ENCODE measurements at places on chromosomes 5 and 9.

DNA sequence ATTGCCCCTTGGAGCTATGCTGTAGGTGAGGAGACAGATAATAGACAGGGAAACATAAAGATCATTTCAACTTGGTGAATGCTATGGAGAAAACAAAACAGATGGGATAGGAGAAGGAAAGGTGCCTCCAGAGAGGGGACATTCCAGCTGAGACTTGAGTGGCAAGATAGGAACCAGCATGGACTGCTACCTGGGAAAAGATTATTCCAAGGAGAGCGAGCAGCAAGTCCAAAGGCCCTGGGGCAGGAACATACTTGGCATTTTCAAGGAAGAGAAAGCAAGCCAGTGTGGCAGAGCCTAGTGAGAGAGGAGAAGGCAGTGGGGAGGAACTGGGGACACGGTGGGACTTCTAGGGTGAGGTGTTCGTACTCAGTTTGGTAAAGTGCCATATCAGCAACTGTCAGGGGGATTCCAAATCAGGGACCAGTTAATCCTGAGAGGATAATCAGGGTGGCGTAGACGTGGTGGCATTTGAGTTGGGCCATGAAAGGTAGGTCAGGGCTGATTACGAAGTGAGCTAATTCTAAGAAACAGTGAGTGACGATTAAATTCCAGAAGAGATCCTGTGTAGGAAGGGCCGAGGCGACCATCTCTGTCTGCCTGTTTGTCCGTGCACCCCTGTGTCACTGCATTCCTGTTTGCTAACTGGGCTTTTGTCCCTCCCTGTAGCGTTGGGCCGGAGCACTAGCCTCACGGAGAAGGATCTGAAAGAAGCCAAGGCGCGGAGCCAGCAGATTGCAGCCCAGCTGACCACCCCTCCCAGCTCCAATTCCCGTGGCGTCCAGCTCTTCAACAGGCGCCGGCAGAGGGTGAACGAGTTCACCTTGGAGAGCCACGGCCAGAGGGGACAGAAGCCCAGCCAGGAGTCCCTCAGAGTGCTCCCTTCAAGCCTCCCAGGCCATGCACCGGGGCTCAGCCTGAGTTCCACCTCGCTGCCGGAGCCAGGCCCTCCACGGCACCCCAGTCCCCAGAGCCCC is 7.1 kb downstream of the SYNPO start:
- DNase-seq = no peak

- DNase-seq = no peak
Measured at GRCh38 chr5:179397516-179397915, 52.3 kb upstream of the ADAMTS2 start.

DNA sequence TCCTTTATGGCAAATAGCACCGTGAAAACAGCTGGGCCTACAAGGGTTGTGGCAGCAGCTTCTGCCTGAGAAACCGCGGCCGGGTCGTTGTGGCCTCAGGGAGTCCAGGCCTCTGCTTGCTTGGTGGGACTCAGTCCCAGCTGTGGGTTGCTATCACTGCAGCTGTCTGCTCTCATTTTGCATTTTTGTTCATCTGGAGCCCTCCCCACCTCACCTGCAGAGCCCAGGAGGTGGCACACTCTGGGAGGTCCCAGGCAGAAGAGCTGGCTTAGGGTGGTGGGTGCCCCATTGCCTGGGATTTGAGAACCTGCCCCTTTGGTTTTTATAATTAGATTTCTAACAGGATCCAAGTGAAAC is 138.4 kb downstream of the GADD45G start:
- DNase-seq = no peak

- no peak for DNase-seq
Measured at GRCh38 chr5:115624994-115625393, 842 bp downstream of the TMED7 start.

DNA sequence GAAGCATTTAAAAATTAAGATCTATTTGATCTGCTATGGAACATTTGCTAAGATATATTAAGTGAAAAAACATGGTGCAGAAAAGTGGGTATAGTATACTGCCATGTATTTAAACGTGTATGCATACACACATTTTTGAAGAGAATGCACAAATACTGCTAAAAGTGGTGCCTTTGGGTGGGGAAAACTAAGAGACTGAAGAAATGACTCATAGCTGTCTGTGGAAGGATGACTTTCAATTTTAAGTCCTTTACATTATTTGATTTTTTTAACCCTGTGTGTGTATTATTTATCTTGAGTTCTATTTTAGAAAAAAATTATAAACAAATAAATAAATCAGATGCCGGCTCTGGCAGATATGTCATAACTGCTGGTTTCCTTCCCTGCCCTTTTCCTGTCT is 120.7 kb upstream of the SLIT3 start:
- no peak for DNase-seq

DNA sequence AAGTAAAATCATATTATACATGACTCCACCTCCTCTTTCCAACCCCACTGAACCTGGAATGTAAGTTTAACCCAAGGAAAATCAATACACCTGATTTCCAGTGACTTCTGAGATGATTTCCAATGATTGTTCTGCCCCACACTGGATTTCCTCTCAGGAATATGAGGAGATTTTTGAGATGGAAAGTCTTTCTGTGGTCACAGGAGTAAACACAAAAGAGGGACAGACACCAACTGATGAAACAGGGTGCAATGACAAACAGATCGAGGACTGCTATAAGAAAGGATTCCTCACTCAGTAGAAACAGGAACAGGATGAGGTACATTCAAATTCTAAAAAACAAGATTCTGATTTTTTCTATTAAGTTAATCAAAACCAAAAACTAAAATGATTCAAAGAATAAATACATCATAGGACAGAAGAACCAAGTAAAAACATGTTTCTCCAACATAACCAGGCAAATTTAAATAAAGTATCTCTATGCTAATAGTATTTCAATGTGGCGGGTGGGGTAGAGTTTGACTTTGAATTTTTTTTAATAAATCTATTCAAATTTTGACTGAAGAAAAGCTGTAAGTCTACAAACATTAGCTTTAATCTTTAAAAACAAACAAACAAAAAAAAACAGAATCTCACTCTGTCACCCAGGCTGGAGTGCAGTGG is 42.1 kb downstream of the DTWD2 start:
- no peak for DNase-seq

DNA sequence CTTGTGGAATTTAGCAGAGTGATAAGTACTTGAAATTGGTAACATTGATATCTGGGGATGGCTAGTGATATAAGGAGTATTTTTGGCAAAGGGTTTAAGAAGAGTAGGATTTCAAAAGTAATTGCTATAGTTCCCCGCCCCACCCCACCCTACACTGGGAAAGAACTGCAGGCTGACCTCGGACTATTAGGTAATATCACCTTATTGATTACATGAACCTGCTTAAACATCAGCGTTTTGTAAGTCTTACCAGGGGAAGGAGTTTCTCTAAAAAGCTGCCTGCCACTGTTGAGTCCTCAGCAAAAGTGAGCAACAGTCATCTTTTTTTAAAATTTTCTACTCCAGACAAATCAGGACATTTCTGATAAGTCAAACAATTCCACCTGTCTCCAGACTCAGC is 337.3 kb downstream of the DTWD2 start:
- no peak for DNase-seq

DNA sequence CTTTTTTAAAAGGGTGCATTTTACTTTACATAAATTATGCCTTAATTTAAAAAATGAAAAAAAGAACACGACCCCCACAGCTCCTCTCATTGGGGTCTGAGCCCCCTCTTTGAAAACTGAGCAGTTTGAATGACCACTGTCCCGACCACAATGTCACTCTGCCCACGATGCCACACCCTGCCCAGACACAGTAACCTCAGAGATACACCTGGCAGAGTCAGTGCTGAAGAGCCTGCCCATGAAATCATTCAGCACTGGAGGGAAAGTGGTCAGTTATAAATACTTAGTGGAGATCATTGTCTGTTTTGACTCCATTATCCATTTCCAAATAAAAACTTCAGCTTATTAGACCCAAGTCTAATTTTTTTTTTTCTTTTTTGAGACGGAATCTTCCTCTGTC is 49.3 kb downstream of the DNAJC21 start:
- no peak for DNase-seq

DNA sequence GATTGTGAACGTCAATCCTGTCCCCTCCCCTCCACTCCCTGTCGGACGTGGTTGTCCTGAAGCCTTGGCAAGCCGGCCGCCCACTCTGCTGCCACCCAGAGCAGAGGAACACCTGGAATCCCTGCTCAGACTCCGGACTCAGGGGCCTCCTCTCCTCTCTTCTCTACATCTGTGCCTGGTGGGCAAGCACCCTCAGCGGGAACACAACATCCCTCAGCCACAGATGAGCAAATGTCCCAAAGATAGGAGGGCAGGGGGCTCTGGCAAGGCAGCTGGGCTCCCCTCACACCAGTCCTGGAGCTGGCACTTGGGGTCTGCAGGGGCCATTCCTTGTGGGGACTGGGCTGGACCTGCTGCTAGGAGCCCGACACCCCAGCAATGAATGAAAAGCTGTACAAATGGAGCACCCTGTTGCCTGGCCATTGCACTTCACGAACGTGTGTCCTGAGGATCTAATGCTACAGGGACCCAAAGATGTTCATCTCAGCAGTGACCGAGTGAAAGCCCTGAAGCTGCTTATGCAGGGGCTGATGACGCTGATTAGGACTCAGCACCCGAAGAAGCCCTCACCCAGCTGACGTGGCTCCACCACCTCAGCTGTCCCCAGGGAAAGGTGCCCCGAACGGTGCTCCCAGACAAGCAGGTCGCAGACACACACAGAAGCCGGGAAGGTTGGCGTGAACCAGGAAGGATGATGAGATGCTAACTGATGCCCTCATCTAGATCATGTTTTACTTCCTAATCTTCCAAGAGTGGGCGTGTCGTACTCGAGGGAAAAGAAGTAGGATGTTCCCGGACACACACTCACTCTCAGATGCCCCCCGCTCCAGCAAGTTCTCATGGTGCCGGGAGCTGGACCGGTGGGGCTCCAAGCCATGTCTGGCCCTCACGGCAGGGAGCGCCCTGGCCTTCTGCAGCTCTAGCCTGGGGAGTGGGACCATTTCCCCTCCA is 177.0 kb upstream of the PPP1R26 start:
- no peak for DNase-seq

- DNase-seq = no peak
Measured at GRCh38 chr5:34551911-34552433, 104.2 kb upstream of the RAI14 start.

DNA sequence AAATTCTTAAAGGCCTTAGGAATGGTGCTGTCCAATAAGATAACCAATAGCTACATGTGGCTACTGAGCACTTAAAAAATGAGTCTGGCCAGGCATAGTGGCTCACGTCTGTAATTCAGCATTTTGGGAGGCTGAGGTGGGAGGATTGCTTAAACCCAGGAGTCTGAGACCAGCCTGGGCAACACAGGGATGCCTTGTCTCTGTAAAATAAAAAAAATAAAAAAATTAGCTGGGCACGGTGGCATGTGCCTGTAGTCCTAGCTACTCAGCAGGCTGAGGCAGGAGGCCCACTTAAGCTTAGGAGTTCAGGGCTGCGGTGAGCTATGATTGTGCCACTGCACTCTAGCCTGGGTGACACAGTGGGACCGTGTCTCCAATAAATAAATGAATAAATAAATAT is 1.3 kb upstream of the SLC22A5 start:
- no peak for DNase-seq

GRCh38 chr5:33457817-33458216 is 17.1 kb downstream of the TARS1 start:
- no peak for DNase-seq

GRCh38 chr5:43400082-43400481 is 12.1 kb downstream of the CCL28 start:
- no peak for DNase-seq

GRCh38 chr5:180154821-180155364 is 54.1 kb downstream of the RASGEF1C start:
- DNase-seq = no peak

DNA sequence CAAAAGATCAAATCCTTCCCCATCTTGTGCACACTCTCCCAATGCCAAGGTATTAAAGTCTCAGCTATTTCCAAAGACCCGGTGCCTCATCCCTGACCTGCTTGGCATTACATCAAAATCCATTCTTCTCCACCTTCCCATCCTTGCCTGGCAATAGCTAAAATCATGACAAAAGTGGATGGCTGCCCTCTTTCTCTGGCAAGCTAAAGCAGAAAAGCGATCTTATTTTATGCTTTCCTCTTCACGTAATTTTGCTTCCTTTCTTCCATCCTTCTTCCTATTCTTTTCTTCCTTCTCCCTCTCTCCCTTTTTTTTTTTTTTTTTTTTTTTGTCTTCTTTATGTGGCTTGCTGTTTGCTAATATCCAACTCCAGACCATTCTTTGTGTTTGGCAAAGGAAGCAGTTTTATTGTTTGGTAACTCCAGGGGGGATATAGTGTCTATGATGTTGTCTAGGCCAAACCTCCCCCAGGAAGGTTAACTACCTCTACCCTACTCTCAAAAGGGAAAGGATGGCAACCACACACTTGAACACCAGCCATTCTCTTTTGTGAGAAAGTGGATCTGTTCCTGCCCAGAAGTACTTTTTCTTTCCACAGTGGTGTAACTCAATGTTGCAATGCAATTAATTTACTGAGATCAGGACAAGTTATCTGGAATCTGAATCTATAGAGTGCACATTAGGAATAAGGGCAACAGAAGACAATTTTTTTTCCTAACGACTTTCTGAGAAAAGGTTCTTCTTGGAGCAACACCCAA is 120.9 kb upstream of the TMEM161B start:
- DNase-seq = no peak

DNA sequence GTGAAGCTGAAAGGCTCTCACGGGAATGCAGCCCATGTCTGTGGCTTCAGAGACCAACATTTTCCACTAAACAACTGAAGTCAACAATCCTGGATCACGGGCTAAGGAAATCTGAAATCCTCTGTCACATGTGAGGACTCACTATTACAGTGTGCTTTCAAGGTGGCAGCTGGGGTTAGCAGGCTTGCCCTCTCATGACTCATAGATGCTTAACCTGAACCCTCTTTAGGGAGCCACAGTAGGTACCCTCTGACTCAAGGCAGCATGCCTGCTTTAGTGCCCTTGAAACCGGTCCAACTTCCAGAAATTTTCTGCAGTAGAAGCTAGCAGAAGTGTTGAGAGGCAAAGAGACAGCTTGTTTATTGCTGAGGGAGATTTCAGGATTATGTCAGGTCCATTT is 232.5 kb downstream of the GABRB2 start:
- DNase-seq = no peak

DNA sequence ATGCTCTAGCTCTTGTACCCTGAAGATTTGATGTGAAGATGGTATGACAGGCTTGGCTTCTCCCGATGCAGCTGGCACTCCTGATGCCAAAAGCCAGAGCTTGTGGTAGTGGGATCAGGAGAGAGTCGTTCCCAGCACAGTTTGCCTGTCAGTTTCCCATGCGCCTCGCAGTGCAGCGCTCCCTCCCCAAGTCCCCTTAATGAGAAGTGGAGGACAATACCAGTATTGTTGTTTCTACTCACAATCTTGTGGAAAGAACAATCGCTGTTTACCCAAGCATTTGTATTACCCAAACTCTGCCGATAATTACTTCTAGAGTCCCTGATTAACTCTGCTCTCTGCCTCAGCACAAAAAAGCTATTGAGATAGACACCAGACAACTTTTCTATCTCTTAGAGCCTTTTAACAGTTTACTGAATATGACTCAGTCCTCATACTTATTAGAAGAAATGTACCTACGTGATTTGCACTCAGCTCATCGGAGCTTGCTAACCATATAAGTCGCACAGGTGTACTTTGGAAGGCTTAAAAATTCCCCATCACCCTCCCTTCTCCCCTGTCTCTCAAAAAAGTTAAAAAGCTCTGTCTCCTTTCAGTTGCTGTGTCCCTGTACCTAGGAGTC is 283.2 kb upstream of the TMEM161B start:
- no peak for DNase-seq
